ENCODE measurements at places on chromosomes 6 and 20.

- DNase-seq = no peak
Measured at GRCh38 chr6:33710296-33711121, 991 bp downstream of the UQCC2 start.

GRCh38 chr6:98909236-98909635 is 38.5 kb downstream of the FBXL4 start:
- DNase-seq = no peak

DNA sequence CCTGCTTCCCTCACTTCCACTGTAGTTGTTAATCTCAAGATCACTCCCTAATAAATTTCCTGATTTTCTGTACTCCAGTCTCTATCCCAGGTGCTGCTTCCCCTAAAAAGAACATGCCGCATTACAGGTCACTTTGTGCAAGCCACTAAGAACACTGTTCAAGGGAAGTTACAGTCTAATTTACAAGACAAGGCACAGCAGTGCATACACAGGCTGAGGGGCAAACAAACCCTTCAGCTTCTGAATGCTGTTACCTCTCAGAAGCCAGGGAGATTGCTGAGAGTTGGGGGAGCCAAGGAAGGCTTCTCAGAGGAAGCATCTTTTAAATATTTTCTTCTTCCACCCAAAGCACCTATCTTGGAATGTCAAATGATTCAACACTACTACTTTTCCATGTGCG is 445.3 kb upstream of the FLRT3 start:
- no peak for DNase-seq

GRCh38 chr6:72248621-72249020 is 362.3 kb downstream of the RIMS1 start:
- no peak for DNase-seq

DNA sequence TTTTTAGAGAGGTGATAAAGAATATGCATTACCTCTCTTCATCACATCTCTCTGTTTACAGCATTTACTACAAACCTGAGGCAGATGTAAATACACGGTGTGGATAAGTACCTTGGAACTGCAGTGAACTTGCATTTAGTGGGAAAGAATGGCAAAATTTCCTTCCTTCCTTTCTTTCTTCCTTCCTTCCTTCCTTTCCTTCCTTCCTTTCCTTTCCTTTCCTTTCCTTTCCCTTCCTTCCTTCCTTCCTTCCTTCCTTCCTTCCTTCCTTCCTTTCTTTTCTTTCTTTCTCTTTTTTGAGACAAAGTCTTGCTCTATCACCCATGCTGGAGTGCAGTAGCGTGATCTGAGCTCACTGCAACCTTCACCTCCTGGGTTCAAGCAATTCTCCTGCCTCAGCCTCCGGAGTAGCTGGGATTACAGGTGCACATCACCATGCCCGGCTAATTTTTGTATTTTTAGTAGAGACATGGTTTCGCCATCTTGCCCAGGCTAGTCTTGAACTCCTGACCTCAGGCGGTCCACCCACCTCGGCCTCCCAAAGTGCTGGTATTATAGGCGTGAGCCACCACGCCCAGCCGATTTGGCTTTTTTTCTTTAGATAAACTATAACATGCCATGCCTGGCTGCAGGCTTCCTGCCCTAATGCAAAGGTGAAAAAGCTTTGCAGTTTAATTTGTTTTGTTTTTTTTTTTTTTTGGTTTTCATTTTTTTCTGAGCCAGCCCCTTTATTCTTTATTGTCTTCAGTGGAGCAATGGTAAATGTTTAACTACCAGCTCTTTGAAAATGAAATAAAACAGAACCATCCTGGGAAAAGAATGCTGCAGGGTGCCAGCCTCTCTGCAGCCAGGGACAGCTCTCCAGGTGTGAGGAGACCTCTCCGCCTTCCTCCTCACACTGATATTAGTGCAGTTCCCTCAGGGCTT is 64.2 kb upstream of the NEDD9 start:
- DNase-seq = no peak

DNA sequence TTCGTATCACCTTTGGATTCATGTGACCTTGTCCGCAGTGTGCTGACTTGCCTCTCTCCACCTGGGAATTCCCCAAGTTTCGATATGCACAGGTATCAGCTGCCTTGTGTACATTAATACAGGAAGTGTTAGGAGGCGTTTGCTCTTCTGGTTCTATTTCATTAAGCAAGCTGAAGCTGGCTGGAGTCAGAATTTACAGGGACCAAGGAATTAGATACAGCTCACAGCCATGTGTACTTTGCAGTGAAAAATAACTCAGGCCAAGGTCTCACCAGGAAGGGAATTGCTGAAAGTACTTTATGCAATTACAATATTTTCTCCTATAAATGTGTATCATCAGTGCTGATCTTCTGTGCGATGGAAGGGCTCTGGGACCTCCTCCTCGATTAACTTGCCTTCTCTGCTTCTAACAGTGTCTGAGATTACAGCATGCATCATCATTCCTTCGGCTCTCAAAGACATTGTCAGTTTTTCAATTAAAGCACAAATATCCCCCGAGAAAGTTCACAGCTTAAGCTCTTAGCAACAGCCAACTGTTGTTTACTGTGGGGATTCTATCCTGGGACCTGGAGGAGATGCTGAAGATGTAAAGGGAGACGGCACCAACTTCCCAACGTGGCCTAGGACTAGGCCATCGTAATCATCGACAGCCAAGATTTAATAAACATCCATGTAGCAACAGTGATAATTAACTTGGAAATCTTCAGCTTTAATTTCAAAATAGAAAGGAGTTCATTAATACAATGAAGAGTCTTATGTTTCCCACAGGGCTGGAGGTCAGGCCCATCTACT is 13.8 kb upstream of the TIAM2 start:
- no peak for DNase-seq

GRCh38 chr6:2952557-2953095 is 18.7 kb downstream of the SERPINB6 start:
- DNase-seq = no peak

GRCh38 chr6:117509021-117509420 is 26.5 kb downstream of the DCBLD1 start:
- DNase-seq = no peak

DNA sequence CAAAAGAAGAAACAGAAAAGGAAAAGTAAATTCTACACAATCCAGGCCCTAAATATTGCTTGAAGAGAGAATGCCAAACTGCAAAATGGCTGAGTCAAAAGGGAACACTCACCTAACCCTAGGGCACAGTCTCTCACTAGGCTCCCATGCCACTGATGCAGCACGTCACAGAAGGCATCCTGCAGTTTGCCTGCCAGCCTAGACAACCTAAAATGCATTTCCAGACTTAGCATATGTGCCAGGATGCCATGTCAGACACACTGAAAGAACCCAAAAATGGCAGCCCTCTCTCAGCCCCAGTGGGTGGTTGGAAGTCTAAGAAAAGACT is 10.6 kb upstream of the SIRPD start:
- DNase-seq = no peak

- no peak for DNase-seq
Measured at GRCh38 chr20:18580012-18580411, 7.8 kb upstream of the DTD1 start.
